Stimulated activated CD8-positive, alpha-beta memory T cell treated with anti-CD3 and anti-CD28 coated beads, Interleukin-2, amount 100 ng/mL, for 1 hour (primary cell): ENCODE measurements at places on chromosomes 6 and 20.

DNA sequence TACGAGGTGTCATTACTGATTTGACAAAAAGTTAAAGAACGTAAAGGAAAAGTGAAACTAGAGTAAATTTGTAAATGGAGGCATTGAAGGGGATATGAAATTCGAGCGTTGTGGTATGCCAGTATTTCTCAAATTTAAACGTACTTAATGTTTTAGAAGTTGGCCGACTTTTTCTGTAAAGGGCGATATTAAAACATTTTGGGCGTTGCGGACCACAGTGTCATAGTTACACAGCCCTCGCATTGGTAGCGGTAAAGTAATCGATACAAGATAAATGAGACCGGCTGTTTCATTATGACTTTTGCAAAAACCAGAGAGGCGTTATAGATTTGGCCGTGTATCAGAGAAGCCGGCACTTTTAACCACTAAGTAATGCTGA lies 39.6 kb downstream of the OR2B2 start:
- DNase-seq, result no peak

GRCh38 chr20:1813101-1813529 lies 82.1 kb upstream of the SIRPA start:
- DNase-seq, result no peak

DNA sequence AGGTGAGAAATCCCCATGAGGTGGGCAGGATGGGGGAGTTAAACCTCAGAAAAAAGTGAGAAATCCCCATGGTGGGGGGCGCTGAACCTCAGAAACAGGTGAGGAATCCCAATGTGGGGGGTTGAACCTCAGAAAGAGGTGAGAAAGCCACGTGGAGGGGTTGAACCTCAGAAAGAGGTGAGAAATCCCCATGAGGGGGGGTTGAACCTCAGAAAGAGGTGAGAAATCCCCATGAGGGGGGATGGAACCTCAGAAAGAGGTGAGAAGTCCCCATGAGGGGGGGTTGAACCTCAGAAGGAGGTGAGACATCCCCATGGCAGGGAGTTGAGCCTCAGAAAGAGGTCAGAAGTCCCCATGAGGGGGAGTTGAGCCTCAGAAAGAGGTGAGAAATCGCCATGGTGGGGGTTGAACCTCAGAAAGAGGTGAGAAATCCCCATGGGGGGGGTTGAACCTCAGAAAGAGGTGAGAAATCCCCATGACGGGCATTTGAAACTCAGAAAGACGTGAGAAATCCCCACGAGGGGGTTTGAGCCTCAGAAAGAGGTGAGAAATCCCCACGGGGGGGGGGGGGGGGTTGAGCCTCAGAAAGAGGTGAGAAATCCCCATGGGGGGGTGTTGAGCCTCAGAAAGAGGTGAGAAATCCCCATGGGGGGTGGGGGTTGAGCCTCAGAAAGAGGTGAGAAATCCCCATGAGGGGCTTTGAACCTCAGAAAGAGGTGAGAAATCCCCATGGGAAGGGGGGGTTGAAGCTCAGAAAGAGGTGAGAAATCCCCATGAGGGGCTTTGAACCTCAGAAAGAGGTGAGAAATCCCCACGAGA lies 14.3 kb upstream of the GOPC start:
- DNase-seq, result no peak

DNA sequence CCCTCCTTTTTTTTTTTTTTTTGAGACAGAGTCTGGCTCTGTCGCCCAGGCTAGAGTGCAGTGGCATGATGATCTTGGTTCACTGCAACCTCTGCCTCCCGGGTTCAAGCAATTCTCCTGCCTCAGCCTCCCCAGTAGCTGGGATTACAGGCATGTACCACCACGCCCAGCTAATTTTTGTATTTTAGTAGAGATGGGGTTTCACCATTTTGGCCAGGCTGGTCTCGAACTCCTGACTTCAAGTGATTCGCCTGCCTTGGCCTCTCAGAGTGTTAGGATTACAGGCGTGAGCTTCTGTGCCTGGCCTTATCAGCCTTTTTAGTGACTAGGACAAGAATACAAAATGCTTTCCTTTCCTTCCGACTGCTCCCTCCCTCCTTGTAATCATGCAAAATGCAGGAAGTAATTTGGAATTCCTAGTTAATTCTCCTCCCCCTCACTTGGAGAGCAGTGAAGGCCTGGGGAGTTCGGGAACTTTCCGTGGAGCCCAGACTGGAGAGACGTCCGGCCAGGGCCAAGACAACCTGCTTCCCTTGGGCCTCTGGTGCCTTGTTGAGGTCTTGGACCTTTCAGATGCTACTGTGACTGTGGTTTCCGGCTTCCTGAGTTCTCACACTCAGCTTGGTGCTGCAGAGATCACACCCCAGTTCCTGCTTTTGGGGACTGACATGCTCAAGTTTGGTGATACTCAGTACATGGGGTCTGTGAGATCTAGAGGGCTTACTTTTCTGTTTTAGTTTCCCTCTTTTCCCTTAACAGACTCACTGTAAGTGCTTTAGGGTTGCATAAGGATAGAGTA lies 3.9 kb upstream of the PHF20 start:
- peak; percentile 41 for DNase-seq

DNA sequence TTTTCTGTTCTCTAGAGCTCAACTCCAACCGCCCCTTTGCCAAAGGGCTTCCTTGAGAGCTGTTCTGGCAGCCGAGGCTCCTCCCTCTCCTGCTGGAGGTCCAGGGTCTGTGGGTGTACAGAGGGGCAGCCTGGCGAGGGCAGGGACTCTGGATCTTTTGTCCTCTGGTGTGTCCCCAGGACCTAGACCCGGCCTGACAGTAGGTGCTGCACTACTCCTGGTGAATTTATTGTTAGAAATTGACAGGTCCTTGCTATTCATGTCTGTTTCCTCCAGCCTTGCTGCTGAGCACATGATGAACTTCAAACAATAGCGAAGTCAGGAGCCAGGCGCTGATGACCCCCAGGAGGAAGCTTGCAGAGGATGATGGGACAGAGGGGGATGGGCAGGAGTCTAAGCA lies 234.7 kb upstream of the SULF2 start:
- no peak for DNase-seq

GRCh38 chr20:49888212-49889000 lies 26.9 kb downstream of the SPATA2 start:
- no peak for DNase-seq

GRCh38 chr6:148460876-148461646 lies 118.4 kb downstream of the SASH1 start:
- DNase-seq, result no peak

- no peak for DNase-seq
These were observed 49.6 kb downstream of the MOCS1 start for GRCh38 chr6:39884696-39885095.

DNA sequence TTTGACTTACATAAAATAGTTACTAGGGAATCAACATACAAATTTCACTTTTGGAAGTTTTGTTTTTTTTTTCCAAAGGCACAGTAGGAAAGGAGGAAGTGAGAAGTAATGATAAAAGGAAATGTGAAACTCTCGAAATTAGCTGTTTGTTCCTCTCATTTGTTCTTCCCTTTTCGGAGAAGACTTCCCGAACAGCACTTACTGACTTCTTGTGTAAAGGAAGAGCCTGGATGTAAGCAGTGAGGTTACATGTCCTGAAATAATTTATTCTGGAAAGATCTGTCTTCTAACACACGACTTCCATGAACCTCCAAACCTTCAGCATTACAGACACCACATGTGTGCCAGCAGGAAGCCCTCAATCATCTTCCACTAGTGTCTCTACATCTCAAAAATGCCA lies 59.1 kb downstream of the KIF16B start:
- DNase-seq, result no peak

GRCh38 chr6:18264923-18265377 lies 620 bp upstream of the DEK start:
- no peak for DNase-seq

GRCh38 chr6:135299256-135299655 lies 118.1 kb downstream of the MYB start:
- DNase-seq, result no peak

DNA sequence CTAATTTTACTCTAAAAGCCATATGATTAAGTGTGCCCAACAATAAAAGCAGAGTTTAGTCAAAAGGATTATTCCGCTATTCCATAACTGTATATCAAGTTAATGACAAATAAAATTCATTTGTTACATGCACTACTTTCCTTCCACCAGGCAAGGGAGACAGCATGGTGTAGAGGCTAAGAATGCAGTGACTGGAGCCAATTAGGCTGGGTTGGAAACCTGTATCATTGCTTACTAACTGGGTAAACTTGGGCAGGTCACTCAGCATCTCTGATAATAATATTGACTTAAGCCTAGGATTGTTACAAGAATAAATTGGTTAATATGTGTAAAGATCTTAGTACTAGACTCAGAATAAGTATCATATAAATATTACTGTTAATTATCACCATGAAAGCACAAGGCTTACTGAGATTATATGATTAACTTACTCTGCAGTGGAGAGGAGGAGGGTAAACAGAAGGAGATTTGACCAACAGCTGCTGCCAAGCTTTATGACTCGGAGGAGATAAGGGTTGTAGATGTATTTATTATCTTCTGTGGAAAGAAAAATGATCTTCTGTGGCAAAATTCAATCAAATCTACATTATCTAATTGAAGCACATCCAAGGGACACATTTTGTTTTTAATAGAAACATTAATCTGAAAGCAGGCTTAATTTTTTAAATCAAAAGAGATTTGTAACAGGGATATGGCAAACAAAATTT lies 1459.9 kb downstream of the GRIK2 start:
- no peak for DNase-seq

DNA sequence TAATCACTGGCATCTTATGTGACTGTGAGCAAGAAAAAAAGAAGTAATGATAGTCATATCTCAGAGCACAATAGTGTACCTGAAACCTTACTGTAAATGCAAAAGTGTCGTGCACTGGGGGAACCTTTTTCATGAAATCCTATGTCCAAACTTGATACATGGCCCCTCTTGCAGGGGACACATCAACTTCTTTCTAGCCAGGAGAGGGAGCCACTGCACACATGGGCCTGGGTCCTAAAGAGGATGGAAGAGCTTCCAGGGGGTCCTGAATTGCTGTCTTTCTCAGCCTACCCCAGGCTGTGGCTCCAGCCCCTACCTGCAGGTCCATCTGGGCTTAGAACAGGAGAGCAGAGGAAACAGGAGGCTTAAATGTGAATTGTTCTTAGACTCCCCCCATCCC lies 165.7 kb downstream of the SOD2 start:
- DNase-seq, result no peak

DNA sequence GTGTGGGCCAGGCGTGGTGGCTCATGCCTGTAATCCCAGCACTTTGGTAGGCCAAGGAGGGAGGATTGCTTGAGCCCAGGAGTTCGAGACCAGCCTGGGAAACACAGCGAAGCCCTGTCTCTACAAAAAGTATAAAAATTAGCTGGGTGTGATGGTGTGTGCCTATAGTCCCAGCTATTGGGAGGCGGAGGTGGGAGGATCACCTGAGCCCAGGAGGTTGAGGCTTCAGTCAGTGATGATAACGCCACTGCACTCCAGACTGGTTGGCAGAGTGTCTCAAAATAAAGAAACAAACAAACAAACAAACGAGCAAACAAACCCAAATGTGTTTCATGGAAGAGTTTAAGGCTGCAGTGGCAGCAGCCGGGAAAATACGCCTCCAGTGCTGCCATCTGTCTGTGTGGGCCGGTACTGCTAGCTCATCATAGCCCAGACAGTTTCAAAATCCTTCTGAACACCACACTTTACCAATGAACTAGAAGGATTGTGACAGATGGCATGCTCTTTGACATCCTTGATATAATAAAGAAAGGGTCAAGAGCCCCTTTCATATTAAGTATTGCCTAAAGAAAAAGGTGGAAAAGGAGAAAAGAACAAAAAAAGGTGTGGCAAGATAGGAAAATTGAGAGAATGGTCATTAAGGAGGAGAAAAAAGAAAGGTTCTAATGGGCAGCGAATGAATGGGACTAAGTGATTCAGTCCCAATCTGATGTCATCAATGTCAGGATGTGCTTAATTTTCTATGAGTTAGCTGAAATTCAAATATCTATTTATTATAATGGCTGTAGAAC lies 298.6 kb downstream of the SYNE1 start:
- peak; percentile 27 for DNase-seq

GRCh38 chr6:8023638-8024037 lies 40.6 kb downstream of the BLOC1S5 start:
- DNase-seq, result no peak

- DNase-seq, result no peak
These were observed 57.9 kb downstream of the TSHZ2 start for GRCh38 chr20:53030061-53030460.

DNA sequence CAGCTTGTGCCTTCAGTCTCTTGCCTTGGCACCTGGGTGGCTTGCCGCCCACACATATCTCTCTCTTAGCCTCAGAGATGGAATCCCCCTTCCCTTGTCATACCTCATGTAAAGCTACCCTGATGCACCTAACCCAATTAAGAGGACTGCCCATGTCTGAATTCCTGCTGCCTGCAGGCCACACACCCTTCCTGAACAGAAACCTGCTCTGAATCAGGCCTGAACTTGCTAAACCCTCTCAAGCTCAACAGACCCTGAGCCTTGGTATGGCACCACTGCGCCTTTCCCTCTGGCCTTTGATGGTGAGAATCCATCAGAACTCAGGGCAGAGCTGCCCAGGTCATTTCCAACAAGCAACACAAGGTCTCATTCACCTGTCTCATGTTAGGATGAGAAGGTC lies 5.2 kb downstream of the RAET1G start:
- DNase-seq, result no peak

DNA sequence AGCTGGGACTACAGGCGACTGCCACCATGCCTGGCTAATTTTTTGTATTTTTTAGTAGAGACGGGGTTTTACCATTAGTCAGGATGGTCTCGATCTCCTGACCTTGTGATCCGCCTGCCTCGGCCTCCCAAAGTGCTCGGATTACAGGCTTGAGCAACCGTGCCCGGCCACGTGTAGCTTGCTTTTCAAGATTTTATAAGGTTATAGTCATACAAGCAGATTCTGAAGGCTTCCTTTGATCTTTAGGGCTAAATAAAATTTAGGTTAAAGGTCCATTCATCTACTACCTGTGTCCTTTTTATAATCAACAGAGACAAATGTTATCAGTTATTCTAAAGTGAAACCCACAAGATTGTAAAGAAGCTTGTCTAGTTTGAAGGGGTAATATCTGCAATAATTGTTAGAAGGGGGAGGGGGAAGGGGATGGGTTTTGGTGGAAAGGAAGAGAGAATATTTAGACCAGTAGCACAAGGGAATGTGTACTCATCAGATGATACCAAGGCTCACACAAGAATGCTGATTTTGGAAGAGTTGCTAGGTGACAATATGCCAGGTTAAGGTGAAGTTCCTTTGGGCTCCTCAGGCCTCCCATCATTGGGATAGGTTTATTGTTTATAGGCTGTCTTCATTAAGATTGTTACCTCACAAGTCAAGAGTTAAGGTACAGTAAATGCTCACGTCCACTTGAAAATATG lies 284.7 kb downstream of the ALDH8A1 start:
- no peak for DNase-seq
